CD4-positive, alpha-beta memory T cell (primary cell): ENCODE measurements at places on chromosomes 3 and 15. TPM values are rescaled to one million over a fixed set of nuclear protein-coding genes. Genes with fewer than 3 reads are reported as not detected.

DNA sequence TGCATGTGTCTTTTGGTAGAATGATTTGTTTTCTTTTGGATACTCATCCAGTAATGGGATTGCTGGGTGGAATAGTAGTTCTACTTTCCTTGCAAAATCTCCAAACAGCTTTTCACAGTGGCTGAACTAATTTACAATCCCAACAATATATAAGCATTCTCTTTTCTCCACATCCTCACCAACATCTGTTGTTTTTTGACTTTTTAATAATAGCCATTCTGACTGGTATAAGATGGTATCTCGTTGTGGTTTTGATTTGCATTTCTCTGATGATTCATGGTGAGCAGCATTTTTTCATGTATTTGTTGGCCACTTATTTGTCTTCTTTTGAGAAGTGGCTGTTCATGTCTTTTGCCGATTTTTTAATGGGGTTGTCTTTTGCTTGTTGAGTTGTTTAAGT is 55.8 kb downstream of the ST8SIA2 start:
- no peak overlapping the region for H3K27ac ChIP-seq
- H3K36me3 ChIP-seq: no peaks in the 10 kb centered on the region
- no peak overlapping the region for H3K4me3 ChIP-seq
- H3K27me3 ChIP-seq: no peaks in the 10 kb centered on the region
- H3K4me1 ChIP-seq: no peaks in the 10 kb centered on the region

DNA sequence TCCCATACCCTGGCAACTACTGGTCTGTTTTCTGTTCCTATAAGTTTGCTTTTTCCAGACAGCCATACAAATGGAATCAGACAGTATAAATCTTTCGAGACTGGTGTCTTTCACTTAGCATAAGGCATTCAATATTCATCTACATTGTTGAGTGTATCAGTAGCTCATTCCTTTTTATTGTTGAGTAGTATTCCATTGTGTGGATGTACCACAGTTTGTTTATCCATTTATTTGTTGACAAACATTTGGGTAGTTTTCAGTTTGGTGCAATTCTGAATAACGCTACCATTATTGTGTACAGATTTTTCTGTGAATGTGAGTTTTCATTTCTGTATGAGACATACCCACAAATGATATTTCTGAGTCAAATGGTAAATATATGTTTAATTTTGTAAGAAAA is 35.4 kb downstream of the LARP6 start:
- H3K4me3 ChIP-seq: no peak overlapping the region
- no peak for DNase-seq
- H3K36me3 ChIP-seq: no peaks in the 10 kb centered on the region
- no peak overlapping the region for H3K27ac ChIP-seq
- H3K4me1 ChIP-seq: no peaks in the 10 kb centered on the region

GRCh38 chr3:373193-373779 is 176.7 kb downstream of the CHL1 start:
- no peak overlapping the region for H3K4me3 ChIP-seq
- no peaks in the 10 kb centered on the region for H3K4me1 ChIP-seq
- DNase-seq: no peak
- no peak overlapping the region for H3K27ac ChIP-seq
- H3K36me3 ChIP-seq: no peaks in the 10 kb centered on the region
- no peaks in the 10 kb centered on the region for H3K27me3 ChIP-seq

The LNP1 gene
- total RNA-seq: 1.8 TPM

- H3K36me3 ChIP-seq: no peaks in the 10 kb centered on the region
- DNase-seq: no peak
- no peak overlapping the region for H3K27ac ChIP-seq
- no peak overlapping the region for H3K4me3 ChIP-seq
- H3K4me1 ChIP-seq: peaks cover 30% of the 10 kb centered on the region
- no peaks in the 10 kb centered on the region for H3K27me3 ChIP-seq
Observed at GRCh38 chr15:98854496-98854895, 153.1 kb downstream of the PGPEP1L start.

- H3K4me3 ChIP-seq: no peak overlapping the region
- no peaks in the 10 kb centered on the region for H3K4me1 ChIP-seq
- no peak overlapping the region for H3K27ac ChIP-seq
- DNase-seq: no peak
- H3K27me3 ChIP-seq: no peaks in the 10 kb centered on the region
Observed at GRCh38 chr3:162292409-162292808, 795.8 kb downstream of the OTOL1 start.

The LRRK1 gene
- 0.58 TPM for total RNA-seq

The SUSD5 gene
- not detected for total RNA-seq

The SRGAP3 gene
- total RNA-seq: 2.4 TPM

DNA sequence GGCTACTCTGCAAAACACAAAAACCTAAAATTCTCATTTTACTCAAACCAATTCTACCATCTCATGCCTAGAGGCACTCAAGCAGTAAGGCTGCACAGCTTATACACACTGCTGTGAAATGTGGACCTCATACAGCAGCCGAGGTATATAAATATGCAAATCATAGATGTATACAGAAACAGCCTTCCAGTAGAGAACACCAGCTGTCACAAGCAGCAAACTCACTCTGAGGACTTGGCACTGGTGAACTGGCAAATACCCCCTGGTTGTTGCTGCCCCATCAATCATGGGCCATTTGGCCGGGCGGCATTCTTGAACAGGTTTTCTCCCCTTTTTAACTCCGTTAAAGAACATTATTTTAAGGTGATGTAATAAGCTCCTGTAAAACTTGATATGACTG is 378.0 kb downstream of the LSAMP start:
- no peaks in the 10 kb centered on the region for H3K4me1 ChIP-seq
- DNase-seq: no peak
- H3K4me3 ChIP-seq: no peak overlapping the region

The TTBK2 gene
- total RNA-seq: 28.2 TPM

GRCh38 chr3:58116161-58116955 is 94.4 kb downstream of the DNASE1L3 start:
- no peak overlapping the region for H3K4me3 ChIP-seq
- peak; percentile 78 for DNase-seq
- H3K4me1 ChIP-seq: peaks cover 36% of the 10 kb centered on the region
- peak overlapping the region; percentile 13 for H3K27ac ChIP-seq
- no peaks in the 10 kb centered on the region for H3K27me3 ChIP-seq

The GNAT1 gene
- total RNA-seq: not detected

- H3K4me3 ChIP-seq: no peak overlapping the region
- H3K27ac ChIP-seq: no peak overlapping the region
- no peak for DNase-seq
- no peaks in the 10 kb centered on the region for H3K4me1 ChIP-seq
Observed at GRCh38 chr3:109642025-109642424, 304.7 kb upstream of the DPPA4 start.

GRCh38 chr3:58332575-58333188 is at the start of gene PXK:
Gene PXK (plus strand): TSS chr3:58332892. CDS start chr3:58332989, 97 bp downstream.
- DNase-seq: peak; percentile 75
- H3K27ac ChIP-seq: peak within 1 kb of the TSS; percentile 56
- H3K27me3 ChIP-seq: no peaks in the 10 kb centered on the region
- H3K36me3 ChIP-seq: no peaks in the 10 kb centered on the region
- H3K4me3 ChIP-seq: peak within 1 kb of the TSS; percentile 57
- H3K4me1 ChIP-seq: peaks cover 30% of the 10 kb centered on the region
